ENCODE measurements at places on chromosomes 2 and 18.

DNA sequence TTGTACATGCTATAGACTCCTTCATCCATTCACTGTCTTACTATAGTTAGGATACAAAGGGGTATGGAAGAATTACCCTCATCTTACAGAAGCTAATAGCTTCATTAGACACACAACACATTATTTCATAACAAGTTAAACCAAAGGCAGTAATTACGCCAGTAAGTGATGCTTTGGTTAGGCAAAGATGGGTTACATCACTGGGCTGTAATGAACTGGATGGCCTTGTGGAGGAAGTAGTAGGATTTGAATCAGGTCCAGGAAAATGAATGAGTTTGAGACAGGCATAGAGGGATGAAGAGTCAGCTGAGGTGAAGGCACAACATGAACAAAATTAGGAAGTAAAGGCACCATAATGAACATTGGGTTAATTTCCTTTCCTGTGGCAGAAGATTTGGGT lies 80.1 kb downstream of the SOCS6 start:
- no peak for DNase-seq

- DNase-seq = no peak
These were observed 17.0 kb downstream of the TMEM177 start for GRCh38 chr2:119696005-119696404.

GRCh38 chr2:235467588-235467987 lies 26.3 kb upstream of the AGAP1 start:
- no peak for DNase-seq

GRCh38 chr2:31433541-31433940 lies 19.0 kb upstream of the XDH start:
- DNase-seq = no peak

DNA sequence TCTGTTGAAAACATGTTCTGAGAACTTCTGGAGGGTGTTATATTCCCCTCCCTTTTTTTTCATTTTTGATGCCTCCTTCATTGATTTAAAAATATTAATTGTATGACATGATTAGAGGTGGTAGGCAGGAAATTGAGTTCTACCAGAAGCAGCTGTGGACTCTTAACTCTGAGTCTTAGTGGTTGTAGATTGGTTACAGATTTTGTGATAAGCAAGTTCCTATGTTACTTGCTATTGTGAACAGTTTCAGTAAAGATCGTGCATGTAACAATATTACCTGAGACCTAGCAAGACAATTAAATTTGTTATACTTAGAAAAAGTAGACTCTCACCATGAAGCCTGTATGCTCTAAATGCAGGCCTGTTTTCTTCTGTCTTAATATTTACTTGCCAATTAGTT lies 88.1 kb downstream of the PRPF40A start:
- DNase-seq = no peak

DNA sequence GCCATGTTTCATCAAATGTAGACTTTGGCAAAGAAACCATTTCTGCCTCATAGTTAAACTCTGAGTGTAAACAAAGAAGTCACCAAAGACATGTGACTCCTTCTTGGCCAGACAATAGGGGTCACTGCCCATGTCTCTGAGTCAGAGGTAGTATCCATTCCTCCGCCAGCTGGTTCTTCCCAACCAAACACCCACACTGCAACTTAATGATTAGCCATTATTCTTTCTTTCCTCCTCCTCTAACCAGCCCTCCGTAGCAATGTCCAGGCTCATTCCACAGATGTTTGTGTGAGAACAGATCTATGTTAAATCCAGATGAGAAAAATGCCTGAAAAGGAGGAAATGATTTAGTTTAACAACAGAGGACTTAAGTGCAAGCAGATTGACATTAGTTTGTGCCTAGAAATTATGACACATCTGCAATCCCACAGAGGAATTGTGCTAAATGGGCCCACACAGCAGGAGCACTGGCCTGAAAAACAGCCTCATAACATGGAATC lies 127.9 kb upstream of the SH3BP4 start:
- peak; percentile 92 for DNase-seq

DNA sequence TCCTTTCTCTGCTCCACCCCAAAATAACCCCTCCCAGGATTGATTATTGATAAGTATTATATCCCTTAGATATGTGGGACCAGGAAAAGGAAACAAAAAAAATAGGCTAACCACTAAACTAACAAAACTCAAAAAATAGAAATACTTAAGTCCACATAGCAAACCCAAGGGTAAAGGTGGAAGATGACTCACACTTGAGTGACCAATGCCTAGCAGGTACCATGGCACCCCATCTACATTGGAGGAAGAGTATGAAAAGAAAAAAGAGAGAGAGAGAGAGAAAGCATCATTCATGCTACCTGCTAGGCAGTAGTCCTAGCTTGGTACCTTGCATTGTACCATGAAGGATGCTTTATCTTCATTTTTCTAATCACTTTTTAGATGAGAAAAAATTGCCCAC lies 6.3 kb downstream of the EXOC6B start:
- no peak for DNase-seq
